PC-9 (cell line): ENCODE measurements at places on chromosomes 6 and 20. TPM values are rescaled to one million over a fixed set of nuclear protein-coding genes. Genes with fewer than 3 reads are reported as not detected.

The SLC13A3 gene
- total RNA-seq: 6.0 and 9.1 TPM in 2 replicates

The IL17F gene
- total RNA-seq: not detected in 2 replicates

The UBE2J1 gene
- total RNA-seq: 19.8 and 29.0 TPM in 2 replicates

The GNAS-AS1 gene
- total RNA-seq: 5.7 and 6.8 TPM in 2 replicates

The CRIP3 gene
- total RNA-seq: 5.7 and 10.0 TPM in 2 replicates

The CDC40 gene
- 18.3 and 19.0 TPM in 2 replicates for total RNA-seq

The VSX1 gene
- total RNA-seq: 0.65 and 1.5 TPM in 2 replicates

The AARS2 gene
- total RNA-seq: 11.6 and 12.5 TPM in 2 replicates

The ESF1 gene
- total RNA-seq: 12.4 and 14.8 TPM in 2 replicates

The PTPRK gene
- total RNA-seq: 82.5 and 89.3 TPM in 2 replicates

The RSPO3 gene
- total RNA-seq: not detected in 2 replicates

The FOXQ1 gene
- 55.8 and 57.0 TPM in 2 replicates for total RNA-seq

The CALHM5 gene
- total RNA-seq: not detected in 2 replicates

The BMP7 gene
- total RNA-seq: 0.13 and 0.60 TPM in 2 replicates

The HLA-DQB2 gene
- not detected in 2 replicates for total RNA-seq

The MACROD2 gene
- 8.5 and 11.4 TPM in 2 replicates for total RNA-seq

The LAMA4 gene
- total RNA-seq: 58.3 and 91.0 TPM in 2 replicates

The VNN1 gene
- total RNA-seq: 0.65 and 1.6 TPM in 2 replicates

The CCR6 gene
- not detected in 2 replicates for total RNA-seq

The EPPIN gene
- not detected in 2 replicates for total RNA-seq

The SPTLC3 gene
- 8.5 and 10.7 TPM in 2 replicates for total RNA-seq

The SALL4 gene
- 1.6 and 3.8 TPM in 2 replicates for total RNA-seq

The LY6G6D gene
- not detected in 2 replicates for total RNA-seq

The BFSP1 gene
- 10.4 and 13.8 TPM in 2 replicates for total RNA-seq

The HSPA12B gene
- total RNA-seq: not detected in 2 replicates

The NKAIN2 gene
- 0.25 TPM in 1 of 2 replicates, not detected in the other for total RNA-seq

The PBX2 gene
- total RNA-seq: 88.2 and 89.3 TPM in 2 replicates

The RAB23 gene
- 9.3 and 13.8 TPM in 2 replicates for total RNA-seq

The GRM1 gene
- total RNA-seq: 0.26 TPM in 1 of 2 replicates, not detected in the other

The LKAAEAR1 gene
- not detected in 2 replicates for total RNA-seq

The IYD gene
- total RNA-seq: not detected in 2 replicates

The CFAP206 gene
- total RNA-seq: 2.9 and 3.2 TPM in 2 replicates

The TXLNB gene
- total RNA-seq: 0.09 TPM in 1 of 2 replicates, not detected in the other

The CRISP3 gene
- total RNA-seq: 0.48 and 0.79 TPM in 2 replicates

The TRIM40 gene
- not detected in 2 replicates for total RNA-seq

The BTN1A1 gene
- not detected in 2 replicates for total RNA-seq

The SAMD10 gene
- 14.4 and 18.7 TPM in 2 replicates for total RNA-seq

The MYB gene
- total RNA-seq: 0.95 and 1.8 TPM in 2 replicates

The XKR7 gene
- not detected in 2 replicates for total RNA-seq

The MYT1 gene
- 0.18 TPM in 1 of 2 replicates, not detected in the other for total RNA-seq

The OXT gene
- not detected in 2 replicates for total RNA-seq

The GABRR1 gene
- not detected in 2 replicates for total RNA-seq

The APCDD1L gene
- 2.4 and 3.0 TPM in 2 replicates for total RNA-seq

The EPB41L1 gene
- total RNA-seq: 134 and 141 TPM in 2 replicates
